ENCODE measurements at places on chromosomes 4 and X. TPM values are rescaled to one million over a fixed set of nuclear protein-coding genes. Genes with fewer than 3 reads are reported as not detected.
A peak's percentile ranks its signal among the peaks of the same experiment; 100 is the strongest.

GRCh38 chr4:3803475-3803847 lies 37.3 kb downstream of the ADRA2C start:
- DNase-seq = no peak

Gene S100G
- not detected for polyA plus RNA-seq

Gene DDX53
- polyA plus RNA-seq = not detected

- DNase-seq = no peak
Observed at GRCh38 chrX:27675493-27675892, 85.3 kb downstream of the DCAF8L2 start.

Gene RBMXL3
- polyA plus RNA-seq = not detected

DNA sequence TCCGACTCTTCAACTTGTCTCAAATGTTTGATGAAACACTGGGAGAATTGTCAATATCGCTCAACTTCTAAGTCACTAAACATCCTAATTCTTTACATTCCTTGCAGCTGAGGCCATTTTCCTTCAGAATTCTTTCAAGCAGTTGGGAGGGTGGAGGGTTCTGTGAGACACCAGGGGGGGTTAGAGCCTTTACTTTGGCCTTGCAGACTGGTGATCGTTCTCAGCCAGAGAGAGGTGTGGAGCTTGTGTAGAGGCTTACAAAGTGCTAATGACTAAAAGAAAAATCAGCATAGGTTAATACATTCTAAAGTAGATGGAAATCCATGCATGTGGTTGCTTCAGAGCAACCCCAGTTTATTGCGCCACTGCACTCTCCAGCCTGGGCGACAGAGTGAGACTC lies 21.3 kb upstream of the SOX3 start:
- no peak for DNase-seq

Gene TNIP3
- polyA plus RNA-seq = 0.34 TPM

Gene ZFYVE28
- polyA plus RNA-seq = 1.2 TPM

Gene RNF128
- 0.15 TPM for polyA plus RNA-seq

DNA sequence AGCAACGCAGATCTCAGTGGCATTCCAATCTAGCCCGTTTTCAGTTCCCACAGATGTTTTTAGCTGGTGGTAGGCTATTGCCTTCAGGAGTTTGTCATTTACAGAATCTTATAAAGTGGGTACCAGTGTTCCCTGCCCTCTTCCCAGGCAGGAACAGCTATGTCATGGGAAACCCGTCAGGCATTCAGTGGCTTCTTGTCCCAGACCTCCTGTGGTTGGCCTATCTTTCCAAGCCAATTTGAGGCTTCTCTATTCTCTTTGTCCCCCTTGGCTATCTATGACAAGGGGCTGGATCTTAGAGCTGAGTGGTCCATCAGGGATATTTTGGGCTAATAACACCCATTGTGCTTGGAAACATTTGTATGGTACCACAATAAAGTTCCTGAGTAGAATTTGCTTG lies 33.6 kb upstream of the RPL34 start:
- DNase-seq = no peak

- DNase-seq = no peak
Observed at GRCh38 chrX:100819534-100819836, 706 bp upstream of the CSTF2 start.

DNA sequence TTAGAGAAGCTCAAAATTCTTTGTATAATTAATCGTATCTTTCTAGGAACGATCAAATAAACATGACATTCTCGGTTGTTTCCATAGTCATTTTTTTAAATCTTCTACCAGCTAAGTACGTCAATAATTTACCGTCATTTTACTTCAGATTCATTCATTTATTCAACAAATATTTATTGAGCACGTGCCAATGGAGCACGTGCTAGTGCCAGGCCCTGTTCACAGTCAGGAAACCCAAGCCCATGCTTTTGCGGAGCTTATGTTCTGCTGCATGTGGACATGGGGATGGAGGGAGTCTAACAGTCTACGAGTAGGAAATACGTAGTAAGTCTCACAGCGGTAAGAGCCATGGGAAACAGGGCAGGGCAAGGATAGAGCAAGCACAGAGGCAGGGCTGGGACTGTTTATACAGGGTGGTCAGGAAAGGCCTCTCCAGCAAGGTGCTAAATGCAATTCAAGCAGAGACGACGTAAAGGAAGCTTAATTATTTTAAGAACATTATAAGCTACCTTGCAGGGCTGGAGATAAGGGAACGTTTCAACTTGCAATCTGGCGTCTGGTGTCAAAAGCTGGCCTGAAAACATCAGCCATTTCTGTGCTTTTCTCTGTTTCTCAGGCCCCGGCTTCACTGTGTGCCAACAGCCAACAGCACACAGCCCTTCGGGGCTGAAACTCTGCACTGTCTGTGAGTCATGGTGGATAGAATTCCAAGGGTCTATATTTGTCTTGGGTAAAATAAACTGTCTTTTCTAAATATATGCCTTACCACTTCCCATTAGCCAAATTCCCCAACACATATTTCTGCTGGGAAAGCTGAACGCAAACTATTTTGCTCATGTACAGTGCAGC lies 517.1 kb upstream of the ZFP42 start:
- DNase-seq = peak; percentile 83

Gene ASB9
- 3.9 TPM for polyA plus RNA-seq

DNA sequence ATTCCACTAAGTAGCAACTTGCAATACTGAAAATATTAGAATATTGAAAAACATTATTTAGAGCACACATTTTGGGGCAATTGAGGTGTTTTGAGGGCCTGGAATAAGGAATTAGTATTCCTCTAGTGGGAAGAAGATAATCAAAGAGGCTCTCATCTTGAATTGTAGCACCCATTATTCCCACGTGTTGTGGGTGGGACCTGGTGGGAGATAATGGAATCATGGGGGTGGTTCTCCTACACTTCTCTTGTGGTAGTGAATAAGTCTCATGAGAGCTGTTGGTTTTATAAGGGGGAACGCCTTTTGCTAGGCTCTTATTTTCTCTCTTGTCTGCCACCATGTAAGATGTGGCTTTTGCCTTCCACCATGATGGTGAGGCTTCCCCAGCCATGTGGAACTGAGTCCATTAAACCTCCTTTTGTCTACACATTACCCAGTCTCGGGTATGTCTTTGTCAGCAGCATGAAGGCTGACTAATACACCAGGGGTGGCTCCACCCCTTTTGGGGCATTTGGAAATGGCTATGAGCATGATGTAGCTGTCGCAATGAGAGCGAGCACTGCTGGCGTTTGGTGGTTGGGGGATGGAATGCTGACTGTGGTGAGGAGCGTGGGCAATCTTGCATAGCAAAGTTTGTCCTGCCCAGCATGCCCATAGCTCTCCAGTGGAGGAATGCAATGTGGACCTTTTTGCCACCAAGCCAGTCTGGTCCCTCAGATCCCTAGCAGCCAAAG lies 308.2 kb downstream of the FRMPD4 start:
- DNase-seq = no peak

- DNase-seq = no peak
Observed at GRCh38 chr4:573122-573892, 2.8 kb downstream of the TMEM271 start.

GRCh38 chr4:151894246-151894645 lies 133.4 kb upstream of the GATB start:
- no peak for DNase-seq

- peak; percentile 33 for DNase-seq
Observed at GRCh38 chrX:18721683-18722499, 14.4 kb downstream of the PPEF1 start.

GRCh38 chr4:186808630-186809018 lies 85.0 kb upstream of the FAT1 start:
- no peak for DNase-seq

Gene CT45A5
- polyA plus RNA-seq = not detected

GRCh38 chrX:13208281-13208935 lies 111.4 kb downstream of the ATXN3L start:
- no peak for DNase-seq

GRCh38 chr4:97984545-97985131 lies 158.6 kb downstream of the STPG2 start:
- no peak for DNase-seq

DNA sequence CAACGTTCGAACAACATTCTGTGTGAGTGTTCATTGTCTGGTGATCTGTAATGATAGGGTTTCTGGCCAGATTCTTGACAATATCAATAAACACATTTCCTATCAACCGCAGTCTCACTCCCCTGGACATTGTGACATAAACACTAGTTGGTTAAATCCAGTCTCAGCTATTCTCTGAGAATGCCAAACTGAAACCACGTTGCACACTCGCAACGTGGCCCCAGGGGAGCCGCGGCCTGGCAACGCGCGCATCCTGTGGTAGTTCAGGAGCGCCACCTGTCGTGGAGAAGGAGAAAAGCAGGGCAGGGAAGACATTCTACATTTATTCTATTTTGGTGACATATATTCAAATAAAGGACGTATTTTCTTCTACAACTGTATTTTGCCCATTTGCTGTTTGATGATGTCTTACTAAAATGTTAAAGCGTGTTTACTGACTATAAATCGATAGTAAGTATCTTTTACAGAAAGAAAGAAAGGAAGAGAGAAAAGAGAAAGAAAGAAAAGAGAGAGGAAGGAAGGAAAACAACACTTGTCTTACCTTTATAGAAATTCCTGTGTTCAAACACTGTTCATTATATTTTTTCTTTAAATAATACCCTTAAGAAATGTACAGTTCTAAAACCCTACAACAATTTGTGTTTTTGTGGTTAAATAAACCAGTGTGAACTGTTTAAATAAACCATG lies 738.3 kb upstream of the FRG1 start:
- DNase-seq = peak; percentile 78

DNA sequence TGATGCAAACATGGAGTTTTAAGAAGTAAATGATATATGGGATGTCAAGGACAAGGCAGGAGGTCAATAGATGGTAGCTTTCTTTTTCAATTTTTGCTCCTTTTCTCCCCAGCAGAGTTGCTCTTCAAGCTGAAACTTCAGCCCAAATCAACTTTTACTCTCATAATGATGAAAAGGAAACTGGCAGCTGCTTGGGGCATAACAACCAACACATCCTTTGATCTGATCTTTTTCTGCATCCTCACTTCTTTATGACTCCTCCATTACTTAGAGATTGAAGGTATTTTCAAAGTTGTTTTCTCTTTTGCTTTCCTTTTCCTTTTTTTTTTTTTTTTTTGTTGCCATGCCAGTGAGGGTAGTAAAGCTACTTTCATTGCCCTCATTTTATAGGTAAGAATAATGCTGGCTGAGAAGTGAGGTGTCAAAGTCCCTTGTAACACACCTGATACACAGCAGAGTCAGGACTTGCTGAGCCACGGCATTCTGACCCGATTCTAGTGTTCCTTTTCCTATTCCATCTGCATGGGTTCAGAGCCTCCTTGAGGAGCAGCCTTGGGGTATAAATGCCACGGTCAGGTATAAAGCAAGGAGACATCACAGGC lies 26.9 kb downstream of the SLC2A9 start:
- no peak for DNase-seq

All from muscle of leg (tissue), 16 donors.